ENCODE measurements at places on chromosomes 4 and X.

DNA sequence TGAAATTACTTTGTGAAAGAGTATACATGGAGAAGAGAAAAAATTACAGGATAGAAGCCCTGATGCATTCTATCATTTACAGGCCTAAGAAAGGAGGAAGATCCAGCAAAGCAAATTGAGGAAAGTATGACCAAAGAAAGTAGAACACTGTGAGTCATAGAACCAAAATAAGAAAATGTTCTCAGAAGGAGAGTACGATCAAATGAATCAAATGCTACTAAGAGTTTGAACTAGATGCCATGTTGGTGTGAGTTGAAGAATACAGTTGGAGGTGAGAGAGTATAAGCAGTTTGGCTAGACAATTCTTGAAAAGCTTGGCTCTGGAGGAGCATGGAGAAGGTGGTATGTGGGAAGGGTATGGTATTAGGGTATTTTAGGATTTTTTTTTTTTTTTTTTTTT is 161.8 kb downstream of the RPA4 start:
- DNase-seq = no peak

DNA sequence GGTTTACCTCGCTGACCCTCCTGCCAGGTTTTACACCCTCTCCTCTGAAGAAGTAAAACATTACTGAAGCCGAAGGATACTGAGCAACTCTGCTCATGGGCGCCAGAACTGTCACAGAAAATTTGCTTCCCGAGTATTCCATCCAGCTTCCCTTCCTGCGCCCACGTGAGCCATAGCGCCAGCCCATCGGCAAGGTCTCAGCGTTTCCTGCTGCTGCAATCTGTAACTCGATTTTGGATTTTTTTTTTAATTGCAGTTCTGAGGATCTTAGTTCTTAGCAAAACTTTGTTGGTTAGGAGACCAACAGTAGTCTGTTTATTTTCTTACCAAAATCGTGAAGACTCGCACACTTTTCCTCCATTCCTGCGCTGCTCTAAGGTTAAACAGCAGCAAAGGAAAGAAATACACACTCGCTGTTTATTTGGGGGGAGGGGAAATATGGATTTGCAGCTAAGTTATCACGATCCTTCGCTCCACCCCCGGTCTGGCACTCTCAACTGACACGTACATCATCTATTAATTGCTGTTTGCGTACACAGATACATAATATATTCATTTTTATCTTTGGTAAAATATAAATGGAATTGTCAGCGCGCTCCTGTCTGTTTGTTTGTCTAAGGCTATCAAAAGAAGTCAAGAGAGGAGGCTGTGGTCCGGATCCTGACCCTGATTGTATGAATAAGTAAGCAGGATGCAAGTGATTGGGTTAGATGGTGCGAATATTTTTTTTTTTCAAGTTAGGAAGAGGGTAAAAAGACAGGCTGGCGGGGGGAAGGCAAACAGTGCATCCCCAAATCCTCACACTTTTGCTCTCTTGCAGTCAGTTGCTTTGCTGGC is at the start of gene TLL1:
TLL1 (plus strand) TSS at position 777 of the 837 bp plus-strand sequence. CDS start 668 bp downstream, outside the sequence.
- peak; percentile 31 for DNase-seq

DNA sequence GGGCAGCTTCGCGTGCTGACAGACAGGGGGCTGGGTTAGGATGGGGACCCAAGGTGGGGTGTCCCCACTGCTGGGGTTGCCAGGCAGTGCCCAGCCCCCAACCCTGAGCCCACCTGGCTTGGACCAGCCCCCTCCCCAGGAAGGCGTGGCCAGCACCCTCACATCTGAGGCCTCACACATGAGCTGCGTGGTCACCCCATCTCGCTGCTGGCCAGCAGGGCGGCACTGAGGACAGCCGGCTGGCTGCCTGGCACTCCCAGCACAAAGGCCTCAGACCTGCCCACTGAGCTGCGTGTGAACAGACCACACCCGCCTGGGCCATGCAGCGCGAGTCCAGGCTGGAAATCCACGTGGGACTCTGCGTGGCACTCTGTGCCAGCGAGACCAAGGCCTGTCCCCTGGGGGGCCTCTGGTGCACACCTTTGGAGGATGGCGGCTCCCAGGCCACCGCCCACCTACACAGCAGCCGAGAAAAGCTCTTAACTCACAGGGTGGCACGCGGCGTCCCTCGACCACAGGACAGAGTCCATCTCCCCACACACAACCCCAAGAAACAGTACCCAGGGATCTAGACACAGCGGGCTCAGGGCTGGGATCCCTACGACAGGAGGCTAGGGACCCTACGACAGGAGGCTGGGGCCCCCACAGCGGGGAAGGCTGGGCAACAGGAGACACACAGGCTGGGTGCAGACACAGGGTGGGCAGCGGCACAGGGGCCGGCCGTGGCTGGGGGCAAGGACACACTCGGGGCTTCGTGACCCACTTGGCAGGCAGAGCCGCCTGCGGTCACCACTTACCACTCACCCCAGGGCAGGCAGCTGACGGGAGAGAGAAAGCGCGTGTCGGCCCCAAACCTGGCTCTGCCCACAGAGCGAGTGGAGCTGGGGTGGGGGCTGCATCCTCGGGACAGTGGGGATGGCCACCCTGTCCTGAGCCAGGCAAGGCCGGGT is 9.8 kb downstream of the DGKQ start:
- DNase-seq = no peak

DNA sequence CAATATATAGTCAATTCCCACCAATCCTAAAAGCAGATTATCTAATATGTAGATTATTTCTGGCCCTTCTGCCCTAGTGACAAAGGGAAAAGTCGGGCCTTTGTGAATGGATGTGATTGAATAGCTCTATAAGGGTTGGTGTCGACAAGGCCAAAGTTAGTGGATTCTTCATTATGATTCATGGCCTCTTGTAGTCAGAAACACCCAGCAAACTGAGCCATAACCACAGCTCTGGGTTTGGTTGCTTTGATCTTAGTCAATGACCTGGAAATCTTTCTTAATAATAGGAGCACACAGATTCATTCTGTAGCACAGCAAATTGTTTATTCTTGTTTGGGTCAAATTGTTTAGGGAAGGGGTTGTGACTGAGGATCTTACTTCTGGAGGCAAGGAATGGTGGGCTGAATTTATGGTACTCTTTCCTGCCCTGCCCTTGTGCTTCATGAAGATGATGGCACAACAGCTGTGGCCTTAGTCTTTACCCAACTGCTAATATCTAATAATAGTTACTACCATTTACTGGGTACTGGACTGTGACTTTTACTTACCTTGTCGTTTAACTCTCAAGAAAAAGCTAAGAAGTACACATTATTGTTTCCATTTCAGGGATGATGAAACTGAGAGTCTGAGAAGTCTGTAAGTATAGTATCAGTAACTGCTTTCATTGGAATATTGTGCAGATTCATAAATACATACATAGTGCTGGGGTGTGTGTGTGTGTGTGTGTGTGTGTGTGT is 74.0 kb downstream of the AFF2 start:
- DNase-seq = no peak

GRCh38 chr4:127856813-127857447 is 23.8 kb upstream of the PLK4 start:
- peak; percentile 96 for DNase-seq

DNA sequence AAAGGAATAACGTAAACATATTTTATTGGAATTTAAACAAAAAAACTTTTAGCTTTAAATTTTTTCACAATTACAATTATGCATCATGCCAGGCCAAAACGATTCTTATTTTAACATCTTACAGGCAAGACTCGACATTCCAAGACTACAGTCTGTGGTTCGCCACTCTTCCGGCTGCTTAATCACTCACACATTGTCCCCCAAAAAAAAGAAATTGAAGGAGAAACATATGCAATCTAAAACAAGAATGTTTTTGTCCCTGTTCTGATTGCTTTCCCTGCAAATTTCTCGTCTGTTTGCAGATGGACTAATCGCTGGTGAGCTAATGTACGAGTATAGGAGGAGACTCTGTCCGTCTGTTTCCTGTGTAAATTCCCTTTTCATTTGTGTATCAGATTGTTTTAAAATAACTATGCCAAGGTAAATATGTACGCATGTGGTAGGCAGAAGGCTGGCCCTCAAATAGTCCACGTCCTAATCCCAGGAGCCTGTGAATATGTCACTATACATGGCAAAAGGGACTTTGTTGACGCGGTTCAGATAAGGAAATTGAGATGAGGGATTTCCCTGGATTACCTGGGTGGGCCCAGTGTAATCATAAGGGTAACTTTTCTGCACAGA is 37.7 kb upstream of the MTNR1A start:
- DNase-seq = no peak

DNA sequence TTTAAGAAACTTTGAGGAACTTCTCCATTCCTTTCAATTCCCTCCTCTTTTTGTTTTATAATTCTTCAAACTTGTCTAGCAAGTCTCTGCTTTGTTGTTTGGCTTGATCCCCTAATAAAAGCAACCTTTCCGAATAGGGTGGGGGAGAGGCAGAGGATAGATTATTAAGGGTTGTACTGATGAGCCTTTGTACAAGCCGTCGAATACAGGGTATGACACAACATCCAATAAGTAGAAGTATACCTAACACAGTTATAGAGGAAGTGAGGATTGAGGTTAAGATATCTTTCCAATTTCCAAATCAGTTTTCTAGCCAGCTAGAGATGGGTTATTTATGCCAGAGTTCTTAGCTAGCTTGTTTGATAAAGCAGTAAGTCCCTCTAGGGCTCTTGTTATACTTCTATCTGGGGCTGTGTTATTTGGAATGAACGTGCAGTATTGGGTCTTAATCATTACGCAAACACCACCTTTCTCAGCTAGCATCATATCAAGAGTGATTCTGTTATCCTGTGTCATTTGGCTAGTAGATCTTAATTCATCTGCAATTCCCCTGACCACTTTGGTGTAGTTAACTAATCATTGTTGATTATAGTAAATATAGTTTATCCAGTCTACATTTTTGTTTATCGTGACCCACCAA is 18.5 kb downstream of the METAP1 start:
- no peak for DNase-seq

DNA sequence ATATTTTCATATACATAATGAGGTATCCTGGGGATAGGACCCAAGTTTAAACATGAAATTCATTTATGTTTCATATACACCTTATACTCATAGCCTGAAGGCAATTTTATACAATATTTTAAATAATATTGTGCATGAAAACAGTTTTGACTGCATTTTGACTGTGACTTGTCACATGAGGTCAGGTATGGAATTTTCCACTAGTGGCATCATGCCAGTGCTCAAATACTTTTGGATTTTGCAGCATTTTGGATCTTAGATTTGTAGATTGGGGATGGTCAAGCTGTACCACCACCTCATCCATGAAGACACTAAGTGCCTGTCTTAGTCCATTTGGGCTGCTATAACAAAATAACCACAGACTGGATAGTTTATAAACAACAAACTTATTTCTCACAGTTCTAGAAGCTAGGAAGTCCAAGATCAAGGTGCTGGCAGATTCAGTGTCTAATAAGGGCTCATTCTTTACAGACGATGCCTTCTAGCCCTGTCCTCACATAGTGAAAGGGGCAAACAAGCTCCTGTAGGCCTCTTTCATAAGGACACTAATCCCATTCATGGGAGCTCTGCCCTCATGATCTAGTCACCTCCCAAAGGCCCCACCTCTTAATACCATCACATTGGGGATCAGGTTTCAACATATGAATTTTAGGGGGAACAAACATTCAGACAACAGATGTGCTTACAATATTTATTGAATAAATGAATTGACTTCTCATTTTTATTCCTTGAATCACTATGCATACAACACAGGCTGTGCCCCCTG is 9.4 kb downstream of the NUDT6 start:
- DNase-seq = no peak

DNA sequence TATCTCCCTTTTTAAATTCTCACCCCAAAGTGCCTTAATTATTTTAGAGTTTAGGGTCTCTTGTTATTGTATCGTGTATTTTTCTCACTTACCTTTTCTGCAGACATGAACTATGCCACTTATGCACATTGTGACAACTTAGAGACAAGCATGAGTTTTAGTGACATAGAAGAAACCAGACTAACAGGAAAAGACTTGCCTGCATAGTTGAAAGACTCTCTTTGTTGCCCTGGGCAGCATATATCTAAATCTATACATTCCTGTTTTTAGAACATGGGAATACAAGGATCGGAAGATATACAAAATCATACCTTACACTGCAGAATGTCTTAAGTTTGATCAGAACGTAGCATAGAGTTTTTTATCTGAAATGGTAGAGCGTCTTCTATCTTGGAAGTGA is 45.1 kb upstream of the ANKRD17 start:
- no peak for DNase-seq

- no peak for DNase-seq
Measured at GRCh38 chr4:54509057-54509456, 148.7 kb upstream of the KIT start.

DNA sequence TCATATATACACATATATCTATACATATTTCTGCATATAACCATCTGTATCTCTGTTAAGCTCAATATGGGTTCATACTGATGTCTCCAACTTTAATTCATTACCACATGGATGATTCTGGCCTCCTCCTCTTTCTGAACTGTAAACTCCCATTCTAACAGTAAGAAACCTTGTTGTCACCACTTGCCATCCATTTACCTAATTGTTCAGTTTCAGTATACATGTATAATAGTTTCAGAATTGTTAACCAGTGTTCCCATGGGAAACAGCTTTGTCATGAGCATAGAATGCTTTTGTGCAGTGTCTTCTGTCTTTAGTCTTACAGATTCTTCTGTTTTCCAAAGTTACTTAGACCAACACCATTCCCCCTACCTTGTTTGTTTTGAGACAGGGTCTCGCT is 35.9 kb downstream of the SLC9A6 start:
- no peak for DNase-seq

- DNase-seq = no peak
Measured at GRCh38 chrX:6026980-6027379, 201.7 kb downstream of the NLGN4X start.

- no peak for DNase-seq
Measured at GRCh38 chr4:77028246-77028645, 47.5 kb downstream of the CCNI start.

DNA sequence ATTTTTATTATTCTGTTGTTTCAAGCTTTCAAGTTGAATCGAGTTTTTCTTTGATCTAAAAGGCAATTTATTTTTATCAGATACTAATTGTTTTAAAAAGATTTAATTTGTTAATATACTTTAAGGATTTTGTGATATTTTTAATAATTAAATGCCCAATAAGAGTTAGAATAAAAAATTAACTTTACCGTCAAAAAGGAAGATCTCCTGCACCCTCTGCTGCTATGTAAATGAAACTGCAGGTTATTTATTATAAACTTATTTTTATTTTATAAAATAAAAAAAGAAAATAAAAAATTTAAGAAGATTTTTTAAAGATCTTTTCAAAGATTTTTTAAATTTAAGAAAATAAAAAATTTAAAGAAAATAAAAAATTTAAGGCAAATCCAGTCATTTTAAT is 166.1 kb downstream of the CCSER1 start:
- peak; percentile 58 for DNase-seq
